ENCODE measurements at places on chromosomes 13 and 19.

DNA sequence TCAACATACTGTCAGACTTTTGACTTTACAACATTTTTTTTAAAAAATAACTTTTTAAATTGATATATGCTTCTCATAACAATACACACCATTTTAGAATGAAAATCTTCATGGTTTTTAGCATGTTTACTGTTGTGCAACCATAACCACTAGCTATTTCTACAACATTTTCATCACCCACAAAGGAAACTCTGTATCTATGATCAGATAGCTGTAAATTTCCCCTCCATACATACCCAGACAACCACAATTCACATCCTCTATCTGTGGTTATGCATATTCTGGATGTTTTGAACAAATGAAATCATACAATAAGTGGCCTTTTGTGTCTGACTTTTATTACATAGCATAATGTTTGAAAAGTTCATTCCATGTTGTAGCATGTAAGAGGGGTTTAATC, 1666.0 kb downstream of the EFNB2 start:
- DNase-seq = no peak

DNA sequence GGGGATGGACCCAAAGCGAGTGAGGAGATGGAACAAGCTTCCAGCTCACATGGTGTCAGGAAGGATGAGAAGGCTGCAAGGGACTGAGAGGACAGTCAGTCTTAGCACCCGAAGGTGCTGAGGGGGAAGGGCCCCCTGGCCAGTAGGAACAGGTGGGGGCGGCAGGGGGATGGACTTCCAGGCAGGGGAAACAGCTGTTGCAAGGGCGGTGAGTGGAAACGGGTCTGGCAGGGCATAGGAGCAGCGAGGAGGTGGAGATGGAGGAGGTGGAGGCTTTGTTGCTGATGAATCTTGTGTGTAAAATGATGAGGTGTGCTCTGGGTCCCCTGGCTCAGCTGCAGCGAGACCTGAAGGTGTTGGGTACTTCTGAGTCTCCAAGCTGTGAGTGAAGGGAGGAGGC, 1.2 kb downstream of the MAP1S start:
- DNase-seq = no peak

GRCh38 chr13:32639502-32640105, 53.4 kb downstream of the PDS5B start:
- DNase-seq = peak; percentile 52

DNA sequence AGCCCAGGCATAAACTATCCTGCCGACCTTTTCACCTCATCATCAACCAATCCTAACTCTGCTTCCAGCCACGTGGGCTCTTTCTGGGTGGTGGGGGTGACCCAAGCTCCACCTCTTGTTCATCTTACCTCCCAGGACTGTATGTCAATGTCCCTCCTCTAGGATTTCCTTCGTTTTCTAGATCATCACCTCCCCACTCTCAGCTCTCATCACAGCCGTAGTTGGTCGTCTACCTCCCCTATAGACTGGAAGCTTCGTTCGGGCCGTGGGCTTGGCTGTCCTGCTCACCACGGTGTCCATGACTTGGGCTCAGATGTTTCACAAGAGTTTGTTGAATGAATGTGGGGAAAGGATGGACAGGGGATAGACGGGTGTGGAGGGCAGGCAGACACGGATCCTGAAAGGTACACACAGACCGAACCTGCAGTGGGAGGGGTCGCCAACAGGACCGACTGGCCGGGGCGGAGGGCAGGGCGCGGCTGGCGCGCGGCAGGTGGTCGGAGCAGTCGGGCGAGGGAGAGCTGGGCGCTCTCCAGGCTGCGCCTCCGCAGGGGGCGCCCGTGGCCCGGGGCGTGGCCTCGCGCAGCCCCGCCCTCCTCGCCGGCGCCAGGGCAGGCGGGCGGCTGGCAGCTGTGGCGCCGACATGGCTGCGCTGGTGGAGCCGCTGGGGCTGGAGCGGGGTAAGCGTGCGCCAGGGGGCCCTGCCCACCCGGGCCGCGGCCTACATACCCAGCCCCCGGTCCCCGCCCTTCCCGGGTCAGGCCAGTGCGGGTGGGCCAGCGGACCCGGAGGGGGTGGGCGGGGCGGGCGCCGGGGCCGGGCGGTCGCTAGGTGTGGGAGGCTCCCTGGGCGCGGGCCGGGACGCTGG, at the start of gene LIN7B:
Gene LIN7B (plus strand): TSS at position 609 of the 868 bp plus-strand sequence. CDS start 35 bp downstream, at position 644.
- DNase-seq = peak; percentile 93

GRCh38 chr19:29293736-29294342, 80.9 kb upstream of the UQCRFS1 start:
- DNase-seq = no peak

GRCh38 chr13:75302071-75302698, 179.8 kb downstream of the TBC1D4 start:
- DNase-seq = no peak

GRCh38 chr13:74077792-74078191, 56.4 kb downstream of the KLF12 start:
- no peak for DNase-seq

- no peak for DNase-seq
Observed at GRCh38 chr13:43546251-43546650, 240.5 kb downstream of the ENOX1 start.

GRCh38 chr13:112057736-112058518, 9.0 kb upstream of the SOX1 start:
- DNase-seq = no peak

DNA sequence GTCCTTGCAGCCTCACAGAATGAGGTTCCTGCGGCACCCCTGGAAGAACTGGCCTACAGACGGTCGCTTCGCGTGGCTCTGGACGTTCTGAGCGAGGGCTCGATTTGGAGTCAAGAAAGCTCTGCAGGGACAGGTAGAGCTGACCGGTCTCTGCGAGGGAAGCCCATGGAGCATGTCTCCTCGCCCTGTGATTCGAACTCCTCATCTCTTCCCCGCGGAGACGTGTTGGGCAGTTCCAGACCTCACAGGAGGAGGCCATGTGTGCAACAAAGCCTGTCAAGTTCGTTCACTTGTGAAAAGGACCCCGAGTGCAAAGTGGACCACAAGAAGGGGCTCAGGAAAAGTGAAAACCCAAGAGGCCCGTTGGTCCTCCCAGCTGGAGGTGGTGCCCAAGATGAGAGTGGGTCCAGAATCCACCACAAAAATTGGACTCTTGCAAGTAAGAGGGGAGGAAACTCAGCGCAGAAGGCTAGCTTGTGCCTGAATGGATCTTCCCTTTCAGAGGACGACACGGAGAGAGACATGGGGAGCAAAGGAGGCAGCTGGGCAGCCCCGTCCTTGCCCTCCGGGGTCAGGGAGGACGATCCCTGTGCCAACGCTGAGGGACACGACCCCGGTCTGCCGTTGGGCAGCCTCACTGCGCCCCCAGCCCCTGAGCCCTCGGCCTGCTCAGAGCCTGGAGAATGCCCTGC, 23.4 kb upstream of the NDUFS7 start:
- no peak for DNase-seq

- no peak for DNase-seq
Observed at GRCh38 chr13:65595916-65596315, 1634.2 kb downstream of the PCDH9 start.
